T-cell (primary cell): ENCODE measurements at places on chromosomes 1 and 21.

DNA sequence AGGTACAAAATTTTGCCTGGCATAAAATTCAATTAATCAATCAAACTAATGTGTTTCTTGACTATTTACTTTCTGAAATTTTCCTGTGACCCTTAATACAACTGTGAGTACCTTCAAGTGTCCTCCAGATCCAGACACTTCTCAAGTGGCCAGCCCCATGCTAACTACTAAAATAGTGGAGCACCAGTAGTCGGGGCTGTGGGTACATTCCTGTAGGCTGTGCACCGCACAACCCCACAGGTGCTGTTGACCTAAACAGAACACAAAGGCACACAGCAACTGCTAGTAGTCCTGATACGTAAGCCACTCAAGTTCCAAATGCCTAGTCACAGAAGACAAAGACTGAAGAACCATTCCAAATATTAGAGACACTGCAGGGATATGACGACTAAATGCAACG, 36.6 kb downstream of the TMEM50B start:
- DNase-seq: no peak

DNA sequence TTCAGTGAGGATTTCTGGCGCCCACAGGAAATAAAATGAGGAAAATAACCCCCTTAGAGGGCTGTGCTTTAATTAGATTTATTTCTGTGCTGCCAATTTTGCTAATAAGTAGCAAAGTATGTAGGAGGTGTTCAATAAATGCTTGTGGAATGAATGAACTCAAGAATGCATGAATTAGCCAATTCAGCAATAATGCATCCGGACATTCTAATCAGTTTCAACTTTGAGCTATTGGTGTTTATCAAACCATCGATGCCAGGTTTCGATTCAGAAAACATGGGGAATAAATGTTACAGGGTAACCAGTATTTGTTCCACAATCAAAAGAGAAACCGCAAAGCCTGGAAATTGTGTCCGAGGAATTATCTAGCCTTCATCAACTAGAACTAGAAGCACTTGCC, 353.2 kb downstream of the NTNG1 start:
- no peak for DNase-seq

DNA sequence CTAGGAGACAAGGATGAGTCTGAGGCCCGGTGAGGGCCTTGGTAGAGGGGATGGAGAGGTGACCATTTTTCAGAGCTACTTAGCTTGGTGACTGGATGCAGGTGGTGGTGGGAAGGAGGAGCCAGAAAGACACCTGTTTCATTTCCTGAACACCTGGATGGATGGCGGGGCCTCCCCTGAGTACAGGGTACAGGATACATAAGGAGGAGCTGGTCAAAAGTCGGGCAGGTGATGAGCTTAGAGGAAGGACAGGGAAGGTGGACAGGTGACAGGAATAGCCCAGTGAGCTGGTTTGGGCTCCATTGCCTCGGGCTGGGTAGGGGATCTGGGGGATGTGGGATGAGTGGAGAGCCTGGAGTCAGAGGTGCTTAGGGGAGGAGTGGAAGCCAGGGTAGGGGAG, 6.3 kb downstream of the FAAH start:
- DNase-seq: no peak

- DNase-seq: no peak
These were observed 53.0 kb upstream of the ADORA3 start for GRCh38 chr1:111556325-111557037.

- no peak for DNase-seq
These were observed 37.6 kb downstream of the ARID1A start for GRCh38 chr1:26733392-26733791.

- no peak for DNase-seq
These were observed 51.0 kb downstream of the XCL1 start for GRCh38 chr1:168627370-168627769.

- no peak for DNase-seq
These were observed 411.6 kb downstream of the MATN1 start for GRCh38 chr1:30311749-30312148.

DNA sequence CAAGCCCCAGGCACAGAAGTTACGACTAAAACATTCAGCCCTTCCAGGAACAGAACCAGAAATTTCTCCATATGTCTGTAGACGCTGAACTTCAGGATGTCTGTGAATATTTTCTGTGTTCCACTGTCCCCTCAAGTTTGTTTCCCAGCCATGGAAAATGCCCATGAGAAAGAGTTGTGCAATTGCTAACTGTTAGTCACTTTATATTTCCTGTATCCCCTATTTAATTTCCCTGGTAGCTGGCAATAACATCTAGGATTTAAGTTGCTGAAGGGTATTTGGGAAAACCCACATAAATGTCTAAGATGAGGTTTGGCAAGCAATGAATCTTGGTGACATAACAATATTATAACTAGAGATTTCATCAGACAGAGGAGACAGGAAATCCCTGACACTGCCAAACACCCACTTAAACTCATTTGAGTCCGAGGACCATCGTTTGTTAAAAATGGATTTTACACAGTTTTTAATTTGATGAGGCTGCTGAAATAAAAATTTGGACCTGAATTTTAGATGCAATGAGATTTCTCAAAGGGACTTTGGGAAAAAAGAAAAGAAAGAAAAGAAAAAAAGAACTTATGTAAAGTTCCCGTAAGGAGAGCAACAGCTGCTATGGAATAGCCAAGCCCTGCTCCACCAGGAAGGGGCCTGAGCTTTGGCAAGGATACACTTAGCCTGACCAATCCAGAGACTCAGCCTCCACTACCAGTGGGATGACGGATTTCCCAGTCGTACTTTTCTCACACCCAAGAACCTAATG, 21.8 kb upstream of the ERRFI1 start:
- DNase-seq: no peak

DNA sequence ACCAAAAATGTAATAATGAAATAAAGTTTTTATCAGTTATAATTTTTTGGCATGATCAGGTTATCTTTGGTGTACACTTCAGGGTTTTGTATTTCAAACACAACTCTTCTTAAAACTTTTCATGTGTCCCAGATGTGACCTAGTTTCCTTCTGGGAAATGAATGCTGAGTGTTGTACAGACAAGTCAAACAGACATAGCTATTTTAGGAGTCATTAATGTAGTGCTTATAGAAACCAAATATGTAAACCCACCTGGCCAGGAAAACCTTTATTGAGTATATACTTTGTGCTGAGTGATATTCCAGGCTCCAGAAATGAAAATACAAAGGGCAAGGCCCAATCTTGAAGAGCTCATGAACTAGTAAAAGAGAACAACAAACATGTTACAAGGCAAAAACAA, 25.9 kb upstream of the HOOK1 start:
- DNase-seq: no peak

DNA sequence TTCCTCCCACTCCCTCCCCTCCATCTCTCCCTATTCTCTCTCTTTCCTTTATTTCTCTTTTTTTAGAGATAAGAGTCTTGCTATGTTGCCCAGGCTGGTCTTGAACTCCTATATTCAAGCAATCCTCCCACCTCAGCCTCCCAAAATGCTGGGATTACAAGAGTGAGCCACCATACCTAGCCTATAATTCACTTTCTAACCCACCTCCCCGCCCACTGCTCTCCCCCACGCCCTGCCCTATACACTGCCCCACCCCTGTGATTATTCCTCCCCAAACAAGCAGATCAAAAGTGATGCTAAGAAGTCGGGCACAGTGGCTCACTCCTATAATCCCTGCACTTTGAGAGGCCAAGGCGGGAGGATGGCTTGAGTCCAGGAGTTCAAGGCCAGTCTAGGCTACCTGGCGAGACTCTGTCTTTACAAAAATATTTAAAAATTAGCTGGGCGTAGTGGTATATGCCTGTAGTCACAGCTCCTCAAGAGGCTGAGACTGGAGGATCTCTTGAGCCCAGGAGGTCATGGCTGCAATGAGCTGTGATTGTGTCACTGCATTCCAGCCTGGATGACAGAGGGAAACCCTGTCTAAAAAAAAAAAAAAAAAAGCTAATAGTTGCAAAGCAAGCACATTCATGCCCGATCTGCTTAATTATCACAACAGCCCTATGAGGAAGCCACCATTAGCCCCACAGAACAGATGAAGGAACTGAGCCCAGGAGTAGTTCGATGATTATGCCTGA, 12.8 kb upstream of the E2F2 start:
- DNase-seq: no peak

DNA sequence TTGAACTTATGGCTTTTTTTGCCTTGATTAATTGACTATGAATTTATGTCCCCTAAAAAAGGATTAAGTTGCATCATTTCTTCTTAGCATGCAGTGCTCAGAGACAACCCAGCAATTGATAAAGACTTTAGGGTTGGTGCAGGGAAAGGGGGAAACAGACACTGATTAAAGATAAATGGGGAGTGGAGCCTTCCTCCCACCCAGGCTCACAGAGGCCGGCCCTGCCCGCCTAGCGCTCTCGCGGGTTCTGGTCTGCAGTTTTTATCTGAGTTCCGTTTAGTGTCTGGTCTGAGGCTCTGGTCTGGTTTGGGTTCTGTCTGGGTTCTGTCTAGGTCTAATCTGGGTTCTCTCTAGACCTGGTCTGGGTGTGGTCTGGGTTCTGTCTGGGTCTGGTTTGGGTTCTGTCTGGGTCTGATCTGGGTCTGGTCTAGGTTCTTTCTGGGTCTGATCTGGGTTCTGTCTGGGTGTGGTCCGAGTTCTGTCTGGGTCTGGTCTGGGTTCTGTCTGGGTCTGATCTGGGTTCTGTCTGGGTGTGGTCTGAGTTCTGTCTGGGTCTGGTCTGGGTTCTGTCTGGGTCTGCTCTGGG, 48.1 kb downstream of the ABCG1 start:
- DNase-seq: no peak
